NCI-H2029 treated with DMSO at 0.1 percent for 48 hours (cell line): ENCODE measurements at places on chromosomes 7 and 10.

GRCh38 chr10:87767253-87767652, 50.8 kb downstream of the ATAD1 start:
- no peak for DNase-seq

DNA sequence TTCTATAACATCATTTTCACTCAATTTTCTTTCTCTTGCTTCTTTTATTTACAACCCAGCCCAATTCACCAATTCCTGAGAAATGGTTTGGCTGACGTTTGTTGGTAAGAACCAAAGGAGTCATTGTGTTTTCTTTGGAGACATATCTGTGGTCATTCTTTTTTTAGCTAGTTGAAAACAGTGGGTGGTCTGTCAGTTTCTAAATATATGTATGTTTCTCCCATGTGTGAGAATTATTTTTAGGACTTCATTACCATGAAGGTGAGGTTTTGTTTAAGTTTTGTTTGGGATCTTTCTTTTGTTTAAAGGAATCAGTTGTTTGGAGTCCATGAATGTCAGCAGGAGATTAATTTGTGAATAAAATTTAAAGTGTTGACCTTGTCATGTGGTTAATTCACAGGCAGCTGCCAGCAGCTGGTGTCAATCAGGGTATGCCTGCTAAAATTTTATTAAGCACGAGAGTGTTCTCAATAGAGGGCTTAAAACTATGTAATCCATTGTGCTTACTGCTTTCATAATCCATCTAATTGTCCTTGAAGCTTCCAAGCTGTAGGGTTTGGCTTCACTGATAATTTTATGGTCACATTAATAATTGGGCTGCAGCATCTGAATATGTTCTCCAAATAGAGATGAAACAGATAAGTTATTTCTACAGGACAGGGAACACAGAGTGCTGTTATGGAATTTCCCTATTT, 38.7 kb downstream of the INSYN2A start:
- no peak for DNase-seq

GRCh38 chr10:130359711-130360110, 223.5 kb downstream of the GLRX3 start:
- no peak for DNase-seq

- no peak for DNase-seq
Observed at GRCh38 chr7:106222545-106222944, 62.2 kb downstream of the NAMPT start.

DNA sequence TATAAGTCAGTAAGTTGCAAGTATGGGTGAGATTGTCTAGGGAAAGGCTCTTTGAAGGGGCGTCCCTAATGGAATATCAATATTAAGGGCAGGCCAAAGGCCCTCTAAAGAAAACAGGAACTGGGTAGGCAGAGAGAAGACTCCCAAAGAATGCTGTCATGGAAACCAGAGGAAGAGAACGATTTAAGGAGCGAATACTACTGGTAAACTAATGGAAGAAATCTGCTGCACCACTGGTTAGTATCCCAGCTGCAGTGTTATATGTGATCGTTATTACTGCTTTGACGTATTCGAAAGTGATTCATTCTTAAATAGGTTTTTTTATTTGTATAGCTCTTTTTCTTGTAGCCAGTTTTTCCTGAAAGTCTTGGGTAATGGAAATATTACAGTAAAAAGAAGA, 1.3 kb downstream of the CASP2 start:
- DNase-seq, result no peak

DNA sequence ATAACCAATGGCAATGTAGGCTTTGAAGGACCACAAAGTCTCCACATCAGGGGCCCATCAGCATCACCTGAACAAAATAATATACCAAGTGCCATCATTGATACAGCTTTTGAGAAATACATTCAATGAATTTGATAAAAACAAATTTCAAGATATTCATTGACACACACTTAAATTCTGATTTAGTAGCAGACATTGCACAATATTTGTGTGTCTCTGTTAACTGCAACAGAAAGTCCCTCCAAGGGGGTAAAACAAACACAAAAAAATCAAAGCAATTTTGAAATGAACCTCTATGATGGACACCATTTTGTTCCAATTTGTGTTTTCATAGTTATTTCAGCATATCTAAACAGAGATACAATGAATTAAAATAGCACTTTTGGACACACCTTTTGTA, 86.8 kb upstream of the RSU1 start:
- no peak for DNase-seq
